ENCODE measurements at places on chromosomes 4 and X. TPM values are rescaled to one million over a fixed set of nuclear protein-coding genes. Genes with fewer than 3 reads are reported as not detected.

Gene SPATA4
- total RNA-seq = not detected

DNA sequence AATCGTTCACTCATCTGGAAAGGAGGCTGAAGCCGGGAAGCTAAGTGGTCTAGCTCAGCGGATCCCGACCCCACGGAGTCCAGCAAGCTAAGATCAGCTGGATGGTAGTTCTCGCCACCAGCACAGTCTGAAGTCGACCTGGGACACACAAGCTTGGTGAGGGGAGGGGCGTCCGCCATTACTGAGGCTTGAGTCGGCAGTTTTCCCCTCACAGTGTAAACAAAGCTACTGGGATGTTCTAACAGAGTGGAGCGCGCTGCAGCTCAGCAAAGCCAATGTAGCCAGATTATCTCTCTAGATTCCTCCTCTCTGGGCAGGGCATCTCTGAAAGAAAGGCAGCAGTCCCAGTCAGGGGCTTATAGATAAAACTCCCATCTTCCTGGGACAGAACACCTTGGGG, 555.4 kb downstream of the BCOR start:
- no peaks in the 10 kb centered on the region for H3K4me1 ChIP-seq
- DNase-seq = no peak
- H3K27me3 ChIP-seq = no peaks in the 10 kb centered on the region
- no peak overlapping the region for H3K4me3 ChIP-seq
- no peaks in the 10 kb centered on the region for H3K36me3 ChIP-seq

- H3K27me3 ChIP-seq = no peaks in the 10 kb centered on the region
- no peaks in the 10 kb centered on the region for H3K36me3 ChIP-seq
- no peak overlapping the region for H3K4me3 ChIP-seq
- H3K4me1 ChIP-seq = no peaks in the 10 kb centered on the region
- H3K27ac ChIP-seq = no peak overlapping the region
Measured at GRCh38 chr4:86181585-86181984, 178.3 kb downstream of the MAPK10 start.

- no peaks in the 10 kb centered on the region for H3K36me3 ChIP-seq
- DNase-seq = no peak
- H3K27me3 ChIP-seq = no peaks in the 10 kb centered on the region
- peak overlapping the region; percentile 63 for H3K27ac ChIP-seq
- H3K4me3 ChIP-seq = no peak overlapping the region
- no peaks in the 10 kb centered on the region for H3K4me1 ChIP-seq
Measured at GRCh38 chr4:10032625-10033024, 11.3 kb upstream of the SLC2A9 start.

Measured in Peyer's patch (tissue), 4 donors.